Activated CD4-positive, alpha-beta T cell treated with anti-CD3 and anti-CD28 coated beads, Interleukin-2, amount 50 U/mL, for 4 hours (primary cell): ENCODE measurements at places on chromosomes 1 and 21.

DNA sequence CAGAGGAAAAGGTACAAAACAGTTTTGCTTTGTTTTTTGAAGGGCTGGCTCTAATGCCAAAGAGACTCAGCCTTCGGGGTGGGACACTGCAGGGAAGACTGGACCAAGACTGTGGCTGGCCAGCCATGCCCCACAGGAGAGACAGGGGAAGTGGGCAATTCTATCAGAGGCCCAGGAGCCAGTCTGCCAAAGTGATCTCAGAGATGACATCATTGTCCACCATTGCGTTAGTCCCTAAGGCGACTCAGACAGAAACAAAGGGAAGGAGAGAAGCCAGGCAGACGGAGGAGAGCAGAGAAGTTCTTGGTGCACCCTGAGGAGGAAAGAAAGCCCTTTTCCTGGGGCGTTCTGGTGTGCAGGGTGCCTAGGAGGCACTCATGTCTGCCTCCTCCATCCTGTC, 26.4 kb downstream of the OPTC start:
- no peak for DNase-seq

- no peak for DNase-seq
Measured at GRCh38 chr1:13965770-13966398, 265.9 kb downstream of the PRDM2 start.

DNA sequence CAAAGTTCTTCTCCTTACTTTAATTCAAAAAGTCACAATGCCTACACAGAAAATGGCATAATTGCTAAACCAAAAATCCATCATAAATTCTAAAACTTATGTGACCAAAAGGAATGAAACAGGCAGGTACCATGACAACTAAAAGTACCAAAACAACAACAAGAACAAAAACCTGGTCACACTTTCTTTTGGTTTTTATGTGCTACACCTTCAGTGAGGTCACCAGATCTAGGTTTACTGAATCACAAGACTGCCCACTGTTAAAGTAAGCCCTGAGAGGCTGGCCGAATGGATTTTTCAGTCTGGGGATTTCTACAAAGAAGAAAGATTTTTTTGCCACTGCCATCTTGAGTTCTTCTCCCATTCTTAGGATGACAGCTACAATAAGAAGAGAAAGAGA, 583.0 kb upstream of the PKN2 start:
- DNase-seq: no peak

GRCh38 chr1:69929308-69930057, 275.9 kb downstream of the LRRC40 start:
- DNase-seq: no peak
